Stimulated activated CD4-positive, alpha-beta T cell treated with anti-CD3 and anti-CD28 coated beads, Interleukin-2, amount 100 ng/mL, for 24 hours (primary cell): ENCODE measurements at places on chromosomes 5 and 9.

- no peak for DNase-seq
These were observed 212.9 kb upstream of the RASA1 start for GRCh38 chr5:87054821-87055220.

GRCh38 chr5:173410459-173411233 lies 82.4 kb upstream of the STC2 start:
- no peak for DNase-seq

- no peak for DNase-seq
These were observed 52.7 kb upstream of the NR5A1 start for GRCh38 chr9:124559871-124560270.

DNA sequence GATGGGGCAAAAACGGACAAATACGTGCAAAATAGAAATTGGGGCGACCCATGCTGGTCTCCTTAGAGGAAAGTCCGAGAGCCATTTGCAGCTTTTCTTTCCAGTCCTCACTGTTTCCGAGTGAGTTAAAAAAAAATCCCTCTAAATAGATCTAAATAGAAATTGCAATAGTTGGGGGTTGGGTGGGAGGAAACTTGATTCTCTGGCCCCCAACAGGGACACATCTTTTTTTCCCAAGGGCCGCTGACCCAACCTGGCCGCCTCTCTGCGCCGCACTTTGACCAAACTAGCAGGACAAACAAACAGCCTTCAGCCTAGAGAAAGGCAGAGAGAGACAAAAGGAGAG lies 2.8 kb upstream of the NKX2-5 start:
- no peak for DNase-seq
